ENCODE measurements at places on chromosomes 16 and 17.

- H3K36me3 ChIP-seq = 0 out of 2 replicates have a peak, but pooled peaks cover 5% of the 10 kb centered on the region
- H3K4me3 ChIP-seq = no peak within 1 kb of the TSS
- H3K27ac ChIP-seq = no peak within 1 kb of the TSS
- no peak for DNase-seq
- H3K27me3 ChIP-seq = peaks cover 59% of the 10 kb centered on the region
Observed at GRCh38 chr16:1918351-1919326, at the start of gene HS3ST6. TSS of gene HS3ST6 (minus strand) at chr16:1918415. CDS start at chr16:1918323, 92 bp downstream.

- H3K27me3 ChIP-seq = no peaks in the 10 kb centered on the region
- peaks cover 32% of the 10 kb centered on the region for H3K4me1 ChIP-seq
- no peak for DNase-seq
- peak overlapping the region; percentile 75 for H3K27ac ChIP-seq
Observed at GRCh38 chr17:40075201-40075941, 12.6 kb downstream of the THRA start.

GRCh38 chr16:15046692-15047376 is 9.0 kb downstream of the NTAN1 start:
- peaks cover 4% of the 10 kb centered on the region for H3K4me1 ChIP-seq
- no peak overlapping the region for H3K4me3 ChIP-seq
- H3K27me3 ChIP-seq = peaks cover 2% of the 10 kb centered on the region
- no peak for DNase-seq
- H3K36me3 ChIP-seq = peaks cover 17% of the 10 kb centered on the region
- H3K27ac ChIP-seq = no peak overlapping the region

- no peak overlapping the region for H3K27ac ChIP-seq
- H3K4me1 ChIP-seq = peaks cover 56% of the 10 kb centered on the region
- H3K36me3 ChIP-seq = peaks cover 18% of the 10 kb centered on the region
- H3K27me3 ChIP-seq = no peaks in the 10 kb centered on the region
- H3K4me3 ChIP-seq = no peak overlapping the region
- no peak for DNase-seq
Observed at GRCh38 chr16:69469807-69470561, 45.6 kb downstream of the CYB5B start.

GRCh38 chr17:9360677-9361081 is 214.9 kb downstream of the STX8 start:
- H3K27me3 ChIP-seq = no peaks in the 10 kb centered on the region
- peak overlapping the region; percentile 78 for H3K4me3 ChIP-seq
- no peaks in the 10 kb centered on the region for H3K36me3 ChIP-seq

- H3K27ac ChIP-seq = no peak overlapping the region
- no peaks in the 10 kb centered on the region for H3K27me3 ChIP-seq
- no peak overlapping the region for H3K4me3 ChIP-seq
- DNase-seq = no peak
Observed at GRCh38 chr16:7270823-7271222, 61.8 kb upstream of the RBFOX1 start.

DNA sequence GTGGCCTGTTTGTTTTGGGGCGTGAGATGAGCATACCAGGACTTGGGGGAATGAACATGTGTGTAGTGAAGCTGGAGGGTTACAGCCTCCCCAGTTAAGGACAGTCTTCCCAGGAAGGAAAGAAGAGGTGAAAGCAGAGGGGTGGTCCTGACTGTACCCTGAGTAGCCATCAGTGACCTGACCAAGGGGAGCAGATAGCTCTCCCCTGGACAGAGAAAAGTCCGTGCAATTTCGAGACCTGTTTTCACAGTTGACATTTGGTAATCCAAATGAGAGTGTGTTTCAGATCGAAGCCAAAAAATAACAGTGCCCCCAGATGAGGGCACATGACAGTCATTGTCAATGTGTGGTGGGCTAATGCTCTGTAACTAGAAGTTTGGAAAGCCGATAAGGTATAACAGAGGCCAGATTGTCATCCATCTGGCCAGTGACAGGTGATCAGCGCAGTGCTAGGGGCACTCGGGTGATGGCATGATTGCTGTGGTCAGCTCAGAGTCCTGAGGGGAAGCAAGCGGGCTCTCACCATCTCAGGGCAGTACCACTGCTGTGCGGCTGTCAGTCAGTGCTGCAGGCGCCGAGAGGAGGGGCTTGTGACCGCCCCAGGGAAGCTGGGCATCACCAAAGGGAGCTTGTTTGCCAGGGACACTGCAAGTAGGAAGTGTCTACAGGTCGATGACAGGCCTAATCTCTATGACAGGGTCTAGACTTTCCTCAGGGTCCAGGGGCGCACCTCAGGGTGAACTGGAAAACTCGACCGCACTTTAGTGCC is 1.1 kb upstream of the NME2 start:
- H3K27ac ChIP-seq = peak overlapping the region; percentile 97
- DNase-seq = no peak
- H3K4me1 ChIP-seq = peaks cover 40% of the 10 kb centered on the region
- peak overlapping the region; percentile 91 for H3K4me3 ChIP-seq
- H3K27me3 ChIP-seq = peaks cover 1% of the 10 kb centered on the region

GRCh38 chr17:4740584-4740983 is 856 bp upstream of the CXCL16 start:
- peak overlapping the region; percentile 74 for H3K4me3 ChIP-seq
- DNase-seq = no peak
- peaks cover 15% of the 10 kb centered on the region for H3K4me1 ChIP-seq
- peaks cover 51% of the 10 kb centered on the region for H3K27me3 ChIP-seq

- no peak overlapping the region for H3K27ac ChIP-seq
- no peak overlapping the region for H3K4me3 ChIP-seq
- no peak for DNase-seq
- peaks cover 1% of the 10 kb centered on the region for H3K27me3 ChIP-seq
Observed at GRCh38 chr17:34009912-34010311, 245.2 kb upstream of the CCL2 start.

- H3K27ac ChIP-seq = no peak overlapping the region
- H3K27me3 ChIP-seq = no peaks in the 10 kb centered on the region
- DNase-seq = no peak
- no peaks in the 10 kb centered on the region for H3K4me1 ChIP-seq
- H3K4me3 ChIP-seq = no peak overlapping the region
Observed at GRCh38 chr16:25625620-25626019, 66.1 kb upstream of the HS3ST4 start.

DNA sequence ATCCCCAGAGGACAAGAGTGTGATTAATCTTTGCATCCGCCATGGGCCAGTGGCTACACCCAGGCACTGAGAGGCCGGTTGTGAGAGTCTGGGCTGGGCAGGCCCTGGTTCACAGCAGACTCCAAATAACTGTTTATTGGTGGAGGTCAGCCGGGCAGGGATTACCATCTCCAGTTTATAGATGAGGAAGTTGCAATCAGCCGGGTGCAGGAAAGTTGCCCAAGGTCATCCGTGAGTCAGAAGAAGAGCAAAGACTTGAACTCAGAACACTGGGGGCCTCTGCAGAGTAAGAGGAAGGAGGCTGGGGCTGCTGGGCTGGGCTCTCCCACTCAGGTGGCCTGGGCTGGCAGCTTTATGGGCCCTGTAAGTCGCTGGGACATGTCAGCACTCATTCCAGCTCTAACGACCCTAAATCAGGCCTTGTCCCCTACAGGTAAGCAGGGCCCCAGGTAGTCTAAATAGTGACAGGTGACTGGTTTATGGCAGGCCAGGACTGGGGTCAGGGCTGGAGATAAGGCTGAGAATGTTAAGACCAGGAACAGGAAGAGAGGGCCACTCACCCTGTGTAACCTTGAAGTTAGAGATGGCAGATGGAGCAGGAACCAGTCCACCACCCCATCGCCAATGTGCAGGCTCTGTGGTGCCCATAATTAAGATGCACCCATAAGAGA is 2.1 kb upstream of the CA4 start:
- no peak overlapping the region for H3K27ac ChIP-seq
- H3K4me3 ChIP-seq = no peak overlapping the region
- DNase-seq = no peak

DNA sequence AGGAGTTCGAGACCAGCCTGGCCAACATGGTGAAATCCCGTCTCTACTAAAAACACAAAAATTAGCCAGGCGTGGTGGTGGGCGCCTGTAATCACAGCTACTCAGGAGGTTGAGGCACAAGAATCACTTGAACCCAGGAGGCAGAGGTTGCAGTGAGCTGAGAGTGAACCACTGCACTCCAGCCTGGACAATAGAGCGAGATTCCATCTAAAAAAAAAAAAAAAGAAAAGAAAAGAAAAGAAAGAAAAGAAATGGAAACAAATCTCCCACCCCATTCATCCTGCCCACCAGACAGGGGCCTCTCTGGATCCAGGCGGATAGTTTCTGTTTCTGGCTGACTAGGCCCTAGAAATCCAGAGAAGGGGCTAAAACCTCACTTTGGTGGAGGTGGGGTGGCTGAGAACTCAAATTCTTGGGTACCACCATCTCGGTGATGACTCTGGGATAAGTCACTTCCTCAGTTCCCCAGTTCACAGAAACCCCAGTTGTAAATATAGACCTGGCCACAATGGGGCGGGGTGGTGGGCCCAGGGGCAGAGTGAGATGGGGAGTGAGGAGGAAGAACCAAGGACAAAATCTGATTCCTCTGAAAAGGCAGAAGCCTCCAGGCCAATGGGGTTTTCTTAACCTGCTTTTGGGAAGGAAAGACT is 22.2 kb downstream of the SOCS1 start:
- no peaks in the 10 kb centered on the region for H3K36me3 ChIP-seq
- peak overlapping the region; percentile 31 for H3K27ac ChIP-seq
- no peak overlapping the region for H3K4me3 ChIP-seq
- DNase-seq = no peak

DNA sequence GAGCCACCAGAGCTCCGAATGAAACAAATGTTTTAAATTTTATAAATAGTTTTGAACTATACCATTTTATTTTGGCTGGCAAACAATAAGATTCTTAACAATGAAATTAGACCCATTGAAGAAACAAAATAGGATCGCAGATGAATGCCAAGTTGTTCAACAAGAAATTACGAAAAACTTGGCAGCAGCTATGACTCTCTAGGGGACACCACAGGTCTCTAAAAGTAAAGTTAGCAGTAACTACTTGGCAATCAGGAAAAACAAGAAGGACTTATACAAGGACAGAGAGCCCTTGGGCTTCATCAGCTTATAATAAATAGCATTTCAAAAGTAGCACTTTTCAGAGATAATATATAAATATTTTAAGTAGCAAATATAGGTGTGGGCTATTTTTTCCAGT is 603.8 kb upstream of the PSMD7 start:
- H3K27ac ChIP-seq = no peak overlapping the region
- peaks cover 4% of the 10 kb centered on the region for H3K36me3 ChIP-seq
- no peaks in the 10 kb centered on the region for H3K27me3 ChIP-seq
- H3K4me1 ChIP-seq = no peaks in the 10 kb centered on the region
- no peak overlapping the region for H3K4me3 ChIP-seq
- no peak for DNase-seq

- no peak overlapping the region for H3K4me3 ChIP-seq
- peaks cover 21% of the 10 kb centered on the region for H3K27me3 ChIP-seq
- H3K4me1 ChIP-seq = no peaks in the 10 kb centered on the region
- DNase-seq = no peak
- no peak overlapping the region for H3K27ac ChIP-seq
- no peaks in the 10 kb centered on the region for H3K36me3 ChIP-seq
Observed at GRCh38 chr16:81216706-81217105, 21.8 kb upstream of the BCO1 start.

- no peak for DNase-seq
- H3K4me3 ChIP-seq = no peak overlapping the region
- no peak overlapping the region for H3K27ac ChIP-seq
- peaks cover 8% of the 10 kb centered on the region for H3K4me1 ChIP-seq
- H3K27me3 ChIP-seq = peaks cover 27% of the 10 kb centered on the region
Observed at GRCh38 chr17:8412089-8412488, 14.5 kb upstream of the RNF222 start.

GRCh38 chr16:49622421-49623402 is 233.2 kb downstream of the ZNF423 start:
- peaks cover 4% of the 10 kb centered on the region for H3K27me3 ChIP-seq
- H3K4me3 ChIP-seq = no peak overlapping the region
- no peak for DNase-seq
- no peak overlapping the region for H3K27ac ChIP-seq
- no peaks in the 10 kb centered on the region for H3K4me1 ChIP-seq

GRCh38 chr17:40499551-40500189 is 1.8 kb downstream of the TNS4 start:
- peak; percentile 39 for DNase-seq
- H3K36me3 ChIP-seq = no peaks in the 10 kb centered on the region
- no peak overlapping the region for H3K27ac ChIP-seq

- no peak overlapping the region for H3K4me3 ChIP-seq
- H3K27me3 ChIP-seq = peaks cover 28% of the 10 kb centered on the region
- no peaks in the 10 kb centered on the region for H3K4me1 ChIP-seq
- H3K27ac ChIP-seq = no peak overlapping the region
- H3K36me3 ChIP-seq = no peaks in the 10 kb centered on the region
Observed at GRCh38 chr17:79666111-79666510, 55.3 kb upstream of the RBFOX3 start.

- peaks cover 47% of the 10 kb centered on the region for H3K4me1 ChIP-seq
- H3K27ac ChIP-seq = peak overlapping the region; percentile 45
- peaks cover 23% of the 10 kb centered on the region for H3K36me3 ChIP-seq
- no peak overlapping the region for H3K4me3 ChIP-seq
- H3K27me3 ChIP-seq = no peaks in the 10 kb centered on the region
Observed at GRCh38 chr16:84879569-84880487, 60.0 kb downstream of the CRISPLD2 start.
